ENCODE measurements at places on chromosomes 12 and 14.

GRCh38 chr12:64724201-64724745 is 34.9 kb downstream of the GNS start:
- no peak for DNase-seq

GRCh38 chr12:121858662-121859572 is at the start of gene HPD:
Gene HPD, minus strand, starts transcription at chr12:121858859. Its CDS starts 36 bp downstream, at chr12:121858823.
- no peak for DNase-seq

- DNase-seq, result no peak
Measured at GRCh38 chr12:66312189-66312588, 9.9 kb downstream of the HELB start.

- DNase-seq, result no peak
Measured at GRCh38 chr12:70255311-70255710, 12.1 kb downstream of the CNOT2 start.

DNA sequence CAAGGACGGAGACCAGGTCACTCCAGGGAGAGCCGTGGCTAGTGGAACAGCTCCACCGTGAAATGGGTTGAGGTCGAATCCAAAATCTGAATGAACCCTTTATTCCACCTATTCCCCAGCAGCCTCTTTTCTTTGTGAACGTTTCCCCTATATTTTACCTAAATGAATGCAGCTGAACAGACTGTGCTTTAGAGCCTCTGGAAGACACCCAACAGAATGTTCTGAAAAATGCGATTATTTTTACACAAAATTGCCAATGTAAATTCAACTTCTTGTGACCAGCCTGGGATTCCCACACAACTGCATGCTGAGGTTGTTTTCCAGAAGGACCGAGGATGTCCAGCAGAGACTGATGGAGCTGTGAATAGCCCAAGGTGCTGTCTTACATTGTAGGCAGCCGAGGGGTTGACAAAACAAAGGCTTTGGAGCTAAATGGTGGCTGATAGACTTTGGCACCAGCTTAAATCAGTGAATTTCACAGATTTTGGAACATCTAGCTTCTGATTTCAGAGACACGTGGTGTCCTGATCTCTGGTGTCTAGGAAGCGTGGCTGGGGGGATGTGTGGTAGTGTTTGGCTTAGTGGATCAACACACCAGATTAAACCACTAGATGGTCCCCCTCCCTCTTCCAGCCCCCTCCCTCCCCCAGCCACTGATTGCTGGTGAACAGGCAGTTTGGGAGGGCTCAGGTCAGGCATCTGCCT is 150.4 kb downstream of the ZNF664 start:
- DNase-seq, result no peak
